NAMALWA (cell line): ENCODE measurements at places on chromosomes 13 and 19.

DNA sequence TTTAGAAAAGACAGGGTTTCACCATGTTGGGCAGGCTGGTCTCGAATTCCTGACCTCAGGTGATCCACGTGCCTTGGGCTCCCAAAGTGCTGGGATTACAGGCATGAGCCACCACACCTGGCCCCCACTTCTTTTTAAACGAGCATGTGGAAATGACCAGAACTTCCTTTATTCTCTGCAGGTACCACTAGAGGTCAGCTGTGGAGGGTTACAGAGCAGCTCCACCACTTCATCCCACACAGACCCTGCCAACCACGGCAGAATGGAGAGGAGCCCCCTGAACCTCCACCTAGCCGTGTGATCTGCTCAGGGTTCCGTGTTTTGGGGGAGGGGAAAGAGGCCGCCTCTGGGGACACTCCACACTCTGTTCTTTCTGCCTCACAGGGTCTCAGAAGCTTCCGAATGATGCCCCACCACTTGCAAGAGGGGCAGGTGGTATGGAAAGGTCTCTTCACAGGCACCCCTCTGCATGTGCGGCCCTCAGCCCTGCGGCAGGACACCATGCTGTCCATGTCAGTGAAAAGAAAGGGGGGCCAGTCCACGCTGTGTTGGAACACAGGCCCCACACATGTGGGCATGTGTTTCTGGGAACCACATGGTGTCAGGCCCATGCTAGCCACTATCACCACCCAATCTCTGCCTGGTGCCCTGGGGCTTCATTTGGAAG, 465.0 kb downstream of the TSHZ3 start:
- DNase-seq: no peak

DNA sequence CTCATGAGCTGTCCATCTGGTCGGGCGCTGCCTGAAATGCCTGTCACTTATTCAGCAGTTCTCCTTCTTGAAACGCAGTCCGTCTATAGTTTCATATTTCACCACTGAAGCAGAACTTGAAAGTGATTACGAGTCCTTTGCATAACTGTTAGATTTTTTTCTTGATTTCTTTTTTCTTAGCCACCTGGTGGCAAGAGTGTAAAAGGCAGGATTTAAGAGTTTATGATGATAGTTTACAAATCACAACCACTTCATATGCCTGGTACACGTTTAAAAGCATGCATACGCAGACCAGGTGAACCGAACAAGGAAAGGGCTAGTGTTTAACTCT, 45.8 kb downstream of the GGACT start:
- DNase-seq: peak; percentile 85

- no peak for DNase-seq
Measured at GRCh38 chr19:2609389-2610116, 92.9 kb downstream of the GNG7 start.

DNA sequence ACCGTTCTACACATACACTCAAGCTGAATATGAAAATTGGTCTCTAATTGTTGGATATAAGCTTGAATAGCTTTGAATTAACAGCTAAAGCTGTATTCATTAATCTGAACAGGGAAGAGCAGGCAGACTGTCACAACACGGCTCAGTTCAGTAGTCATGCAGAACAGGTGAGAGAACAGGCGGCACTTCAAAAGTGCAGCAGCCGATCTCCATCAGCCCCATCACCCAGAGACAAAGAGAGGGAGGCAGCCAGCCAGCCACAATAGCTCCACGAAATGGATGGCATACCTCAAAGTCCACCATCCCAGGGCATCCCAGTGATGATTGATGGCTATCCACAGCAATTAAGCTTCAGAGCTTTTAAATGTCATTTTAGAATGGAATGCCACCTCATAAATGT, 419.2 kb downstream of the OLFM4 start:
- no peak for DNase-seq

DNA sequence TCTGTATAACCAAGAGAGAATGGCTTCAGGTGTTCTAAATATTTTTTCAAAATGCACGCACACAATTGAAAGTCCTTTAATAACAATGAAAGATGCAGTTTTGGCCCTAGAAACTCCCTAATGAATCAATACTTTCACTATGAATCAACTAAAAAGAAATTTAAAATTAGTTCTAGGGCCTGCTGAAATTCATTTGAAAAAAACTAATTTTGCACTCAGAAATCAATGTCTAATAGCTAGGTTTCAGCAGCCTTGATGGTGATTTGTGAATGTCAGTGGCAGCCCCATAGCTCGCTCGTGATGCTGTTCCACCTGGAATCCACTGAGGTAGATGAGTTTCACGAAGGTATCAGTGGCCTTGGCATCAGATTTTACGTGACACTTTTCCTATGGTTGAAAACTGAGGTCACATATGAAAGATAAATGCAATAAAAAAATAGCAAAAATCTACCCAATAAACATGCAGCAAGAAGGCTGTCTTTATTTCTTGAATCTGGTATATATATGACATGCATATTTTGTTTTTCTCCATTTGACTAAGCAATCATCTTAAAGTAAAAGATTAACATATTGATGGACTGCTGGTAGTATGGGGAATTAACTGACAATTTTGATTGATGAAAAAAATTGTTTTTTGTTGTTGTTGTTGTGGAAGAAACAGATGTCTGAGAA, 141.0 kb downstream of the AKAP11 start:
- DNase-seq: no peak

GRCh38 chr13:77019756-77020155, 7.2 kb downstream of the FBXL3 start:
- no peak for DNase-seq

DNA sequence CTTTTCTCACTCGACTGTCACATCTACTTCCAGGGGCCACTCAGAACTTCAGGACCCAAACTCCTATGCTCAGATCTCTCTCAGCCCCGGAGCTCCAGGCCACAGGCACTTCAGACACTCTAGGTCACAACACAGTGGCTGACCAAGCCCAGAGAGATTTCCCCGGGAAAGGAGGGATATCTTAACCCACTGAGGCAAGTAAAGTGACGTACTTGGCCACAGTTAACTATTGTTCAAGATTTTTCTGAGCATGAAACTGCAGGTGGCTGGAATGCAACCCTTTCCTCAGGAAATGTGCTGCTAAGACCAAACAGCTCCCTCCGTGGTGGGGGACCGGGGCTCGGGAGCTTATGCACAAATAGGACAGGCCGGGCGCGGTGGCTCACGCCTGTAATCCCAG, 23.9 kb downstream of the OPA3 start:
- no peak for DNase-seq

GRCh38 chr13:44769686-44770085, 193.6 kb upstream of the TSC22D1 start:
- no peak for DNase-seq

GRCh38 chr13:29948244-29948643, 97.8 kb upstream of the UBL3 start:
- no peak for DNase-seq

DNA sequence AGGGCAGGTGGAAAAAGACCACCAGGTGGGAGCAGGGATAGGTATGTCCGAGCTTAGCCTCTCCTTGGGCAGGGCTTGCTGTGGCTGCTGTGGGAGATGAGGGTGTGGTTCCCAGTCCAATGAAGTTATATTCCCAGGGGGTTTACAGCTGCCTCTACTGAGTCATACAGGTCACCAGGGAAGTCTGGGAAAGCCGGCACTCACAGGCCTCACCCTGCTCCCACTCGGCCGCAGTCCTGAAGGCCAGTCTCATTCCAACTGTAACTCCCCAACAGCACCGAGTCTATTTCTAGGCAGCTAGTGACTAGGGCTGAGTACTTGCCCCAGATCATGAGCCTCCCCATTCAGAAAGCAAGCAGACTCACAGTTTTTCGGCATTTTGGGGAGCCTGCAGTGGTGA, 77.1 kb downstream of the FNDC3A start:
- no peak for DNase-seq

- DNase-seq: no peak
Measured at GRCh38 chr13:67219113-67219512, 11.0 kb downstream of the PCDH9 start.

- DNase-seq: no peak
Measured at GRCh38 chr19:45141203-45141900, 19.4 kb downstream of the NKPD1 start.

- no peak for DNase-seq
Measured at GRCh38 chr13:25727250-25727649, 324.6 kb downstream of the SHISA2 start.

- no peak for DNase-seq
Measured at GRCh38 chr13:23626700-23627099, 56.5 kb downstream of the TNFRSF19 start.

DNA sequence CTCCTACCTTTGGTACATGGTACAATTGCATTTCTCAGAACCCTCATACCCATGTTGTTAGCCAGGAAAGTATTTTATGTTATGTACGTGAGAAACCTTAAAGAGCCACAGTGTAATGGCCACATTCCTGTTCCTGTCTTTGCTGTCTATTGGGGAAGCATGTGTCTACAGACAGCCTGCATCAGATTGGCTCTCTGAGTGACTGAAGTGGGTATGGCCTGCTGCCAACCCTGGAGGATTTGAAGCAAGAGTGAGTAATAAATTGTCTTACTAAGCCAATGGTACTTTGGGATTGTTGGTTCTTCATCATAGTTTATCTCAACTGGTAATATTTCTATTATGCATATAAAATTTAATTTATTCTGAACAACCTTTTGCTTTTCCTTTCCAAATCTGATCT, 574.1 kb downstream of the LMO7 start:
- DNase-seq: no peak

GRCh38 chr13:28324181-28324789, 170.6 kb downstream of the FLT1 start:
- DNase-seq: peak; percentile 81

GRCh38 chr19:6062961-6063575, 47.2 kb downstream of the RFX2 start:
- DNase-seq: no peak

DNA sequence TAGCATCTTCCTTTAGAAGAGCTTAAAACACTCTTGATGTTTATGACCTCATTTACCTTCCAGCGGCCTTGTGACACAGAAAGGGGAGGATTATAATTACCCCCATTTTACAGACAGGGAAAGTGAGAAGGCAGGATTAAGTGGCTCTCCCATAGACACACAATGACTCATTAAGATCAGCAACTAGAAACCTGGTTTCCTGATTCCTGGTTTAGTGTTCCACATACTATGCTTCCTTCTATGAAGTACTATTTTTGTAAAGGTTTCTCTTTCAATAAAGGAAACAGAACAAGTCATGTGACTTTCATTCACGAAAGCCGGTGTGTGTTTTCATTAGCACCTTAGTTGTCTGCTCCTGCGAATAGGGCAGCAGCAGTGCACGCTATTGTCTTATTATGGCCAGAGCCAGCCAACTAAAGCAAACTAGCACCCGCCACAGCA, 8.3 kb downstream of the IRS2 start:
- DNase-seq: peak; percentile 26

GRCh38 chr13:43293561-43293960, 270.2 kb downstream of the DNAJC15 start:
- no peak for DNase-seq

GRCh38 chr13:113178070-113178895, 19.8 kb downstream of the PROZ start:
- no peak for DNase-seq

DNA sequence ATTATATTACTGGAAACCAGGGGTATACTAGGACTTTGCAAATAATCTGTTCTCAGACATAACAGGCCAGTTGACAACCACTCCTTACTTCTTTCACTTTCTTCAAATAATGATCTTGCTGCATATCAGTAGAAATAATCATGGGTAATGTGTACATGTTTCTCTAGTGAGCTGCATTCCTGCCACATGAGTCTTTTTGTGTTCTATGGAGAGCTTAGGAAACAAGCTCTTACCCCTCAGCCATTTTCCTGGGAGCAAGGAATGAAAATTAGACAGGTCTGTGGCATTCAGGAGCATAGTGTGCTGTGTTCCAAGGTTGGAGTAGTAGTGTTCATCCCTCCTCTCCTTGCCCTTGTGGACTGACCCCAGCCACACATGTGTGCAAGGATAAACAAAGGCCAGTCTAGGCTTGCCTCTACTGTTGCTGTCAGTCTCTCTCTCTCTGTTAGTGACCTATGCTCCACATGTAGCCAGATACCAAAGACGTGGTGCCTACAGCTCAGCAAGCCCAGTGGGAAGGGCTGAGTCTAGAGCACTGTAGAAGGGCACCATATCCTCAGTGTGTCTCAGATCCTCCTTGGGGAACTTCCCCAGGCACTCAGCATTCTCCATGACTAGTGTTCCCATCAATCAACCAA, 11.5 kb upstream of the OXGR1 start:
- DNase-seq: no peak

DNA sequence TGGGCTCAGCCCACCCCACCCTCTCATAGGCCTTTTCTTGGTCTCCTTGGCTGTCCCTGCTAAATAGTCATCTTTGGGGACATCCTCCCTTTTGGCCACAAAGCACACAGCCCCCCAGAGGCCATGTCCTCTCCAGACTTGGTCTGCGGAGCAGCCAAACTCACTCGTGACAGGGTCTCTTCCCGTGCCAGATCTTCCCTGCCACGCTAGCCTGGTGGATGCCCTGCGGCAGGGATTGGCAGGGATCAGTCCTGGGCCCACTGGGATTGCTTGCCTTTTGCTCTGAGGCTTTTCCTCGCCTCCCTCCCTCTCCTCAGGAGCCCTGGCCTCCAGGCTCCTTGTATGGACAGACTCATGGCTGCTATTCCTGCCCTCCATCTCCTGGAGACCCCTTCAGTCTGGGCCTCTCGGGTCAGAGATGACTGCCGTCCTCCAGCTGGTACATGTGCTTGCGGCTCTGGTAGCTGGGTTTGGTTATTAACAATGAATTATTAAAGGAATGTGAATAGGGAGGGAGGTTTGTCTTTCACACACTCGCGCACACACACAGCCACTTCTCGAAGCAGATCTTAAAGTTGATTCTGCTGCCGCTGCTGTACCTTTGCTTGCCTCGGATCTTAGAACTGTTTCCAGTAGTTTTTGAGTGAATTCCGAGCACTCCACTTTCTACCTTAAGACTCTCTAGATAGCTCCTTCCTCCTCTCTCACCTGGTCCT, 45.1 kb downstream of the NFIX start:
- DNase-seq: no peak

DNA sequence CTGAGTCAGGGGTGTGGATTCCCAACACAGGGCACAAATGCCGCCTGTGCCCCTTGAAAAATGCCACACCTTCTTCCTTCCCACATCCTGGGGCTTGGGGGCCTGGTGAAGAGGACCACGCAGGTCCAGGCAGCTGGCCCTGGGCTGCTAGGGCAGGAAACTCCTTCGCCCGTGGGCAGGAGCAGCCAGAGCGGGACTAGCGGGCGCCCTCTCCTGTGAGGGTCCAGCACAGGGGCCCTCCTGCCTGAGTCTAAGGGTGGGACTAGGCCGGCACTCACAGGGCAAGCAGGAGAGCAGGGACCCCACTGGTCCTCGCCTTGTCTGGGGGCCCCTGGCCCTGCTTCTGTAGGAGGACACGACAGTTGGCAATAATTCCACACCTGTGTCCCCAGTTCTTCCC, 7.5 kb upstream of the CEBPA start:
- no peak for DNase-seq

DNA sequence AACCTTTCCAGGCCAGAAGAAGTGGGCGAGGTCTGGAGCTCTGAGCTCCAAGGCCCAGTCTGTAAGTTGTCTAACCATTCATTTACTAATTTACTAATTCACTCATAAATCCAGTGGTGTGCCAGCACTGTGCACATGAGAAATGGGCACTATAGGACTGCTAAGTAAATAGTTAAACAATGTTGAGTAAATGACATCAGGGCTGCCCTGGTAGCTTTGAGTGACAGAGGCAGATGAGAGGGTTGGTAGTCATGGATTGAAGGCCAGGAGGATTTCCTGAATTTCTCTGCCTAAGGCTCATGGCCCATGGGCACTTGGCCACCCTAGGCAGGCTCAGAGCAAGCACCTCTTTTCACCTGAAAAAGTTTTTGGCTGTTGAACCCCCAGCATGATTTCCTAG, 216.9 kb upstream of the RXFP2 start:
- DNase-seq: no peak
